Testis (tissue), 5 donors: ENCODE measurements at places on chromosomes 3 and 15.

DNA sequence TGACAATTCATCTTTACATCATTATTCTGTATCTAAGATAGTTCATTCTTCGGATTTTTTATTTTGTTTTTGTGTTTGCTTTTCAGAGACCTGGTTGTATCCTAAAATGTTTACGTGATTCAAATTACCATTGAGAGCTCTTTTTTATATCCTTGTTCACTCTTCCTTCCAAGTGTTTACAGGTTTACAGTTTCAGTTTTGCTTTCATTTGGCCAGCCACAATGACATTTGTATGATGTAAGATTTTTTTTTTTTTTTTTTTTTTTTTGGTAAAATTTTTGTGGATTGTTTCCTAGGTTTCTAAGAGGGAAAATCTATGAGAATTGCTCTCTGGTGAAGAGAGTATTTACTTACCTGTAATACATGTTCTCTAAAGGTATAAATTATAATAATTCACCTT lies 55.0 kb downstream of the SETD5 start:
- H3K27ac ChIP-seq = no peak overlapping the region
- DNase-seq = no peak
- no peaks in the 10 kb centered on the region for H3K27me3 ChIP-seq
- no peak overlapping the region for H3K4me3 ChIP-seq
- no peaks in the 10 kb centered on the region for H3K4me1 ChIP-seq

DNA sequence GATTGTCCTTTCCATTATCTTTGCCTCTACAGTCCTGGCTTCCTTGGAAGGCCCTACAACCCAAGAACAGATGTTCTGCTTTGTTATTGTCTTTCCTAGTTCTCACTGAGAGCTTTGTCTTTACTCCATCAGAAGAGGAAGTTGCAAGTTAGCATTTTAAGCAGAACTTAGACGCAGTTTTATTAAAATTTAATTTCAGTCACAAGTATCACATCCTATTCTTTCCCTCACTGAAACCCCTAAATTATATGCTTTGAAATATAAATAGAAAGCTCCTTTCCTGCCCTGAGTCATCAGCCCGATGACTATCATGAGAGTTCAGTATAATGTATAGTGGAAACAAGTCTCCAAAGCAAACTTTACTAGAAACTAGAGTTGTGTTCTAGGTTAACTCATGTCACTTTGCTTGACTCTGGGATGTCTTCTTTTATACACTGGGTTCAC lies 291.2 kb upstream of the RBMS3 start:
- no peak for DNase-seq
- no peaks in the 10 kb centered on the region for H3K36me3 ChIP-seq
- no peak overlapping the region for H3K4me3 ChIP-seq
- H3K4me1 ChIP-seq = no peaks in the 10 kb centered on the region
- no peak overlapping the region for H3K27ac ChIP-seq

- DNase-seq = no peak
- no peaks in the 10 kb centered on the region for H3K27me3 ChIP-seq
- peaks cover 13% of the 10 kb centered on the region for H3K4me1 ChIP-seq
These were observed 954 bp upstream of the DGKG start for GRCh38 chr3:186362988-186363387.

GRCh38 chr3:14375192-14375591 lies 27.2 kb upstream of the SLC6A6 start:
- no peak overlapping the region for H3K27ac ChIP-seq
- no peaks in the 10 kb centered on the region for H3K36me3 ChIP-seq
- peaks cover 16% of the 10 kb centered on the region for H3K4me1 ChIP-seq
- no peak for DNase-seq

DNA sequence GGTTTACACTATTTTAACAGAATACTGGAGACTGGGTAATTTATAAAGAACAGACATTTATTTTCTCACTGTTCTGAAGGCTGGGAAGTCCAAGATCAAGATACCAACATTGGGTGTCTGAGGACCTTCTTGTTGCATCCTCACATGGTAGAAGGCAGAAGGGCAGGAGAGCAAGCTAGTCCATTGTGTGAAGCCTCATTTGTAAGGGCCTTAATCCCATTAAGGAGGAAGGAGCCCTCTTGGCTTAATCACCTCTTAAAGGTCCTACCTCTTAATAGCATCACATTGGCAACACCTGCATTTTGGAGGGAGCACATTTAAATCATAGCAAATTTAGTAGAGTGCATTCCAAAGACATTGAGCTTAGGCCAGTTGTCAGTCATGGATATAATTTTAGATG lies 26.2 kb downstream of the UBE2Q2 start:
- no peak overlapping the region for H3K4me3 ChIP-seq
- no peaks in the 10 kb centered on the region for H3K36me3 ChIP-seq
- no peak for DNase-seq
- no peaks in the 10 kb centered on the region for H3K4me1 ChIP-seq

GRCh38 chr3:37761043-37761442 lies 100.6 kb upstream of the CTDSPL start:
- peaks cover 34% of the 10 kb centered on the region for H3K4me1 ChIP-seq
- no peak overlapping the region for H3K27ac ChIP-seq
- no peak overlapping the region for H3K4me3 ChIP-seq

DNA sequence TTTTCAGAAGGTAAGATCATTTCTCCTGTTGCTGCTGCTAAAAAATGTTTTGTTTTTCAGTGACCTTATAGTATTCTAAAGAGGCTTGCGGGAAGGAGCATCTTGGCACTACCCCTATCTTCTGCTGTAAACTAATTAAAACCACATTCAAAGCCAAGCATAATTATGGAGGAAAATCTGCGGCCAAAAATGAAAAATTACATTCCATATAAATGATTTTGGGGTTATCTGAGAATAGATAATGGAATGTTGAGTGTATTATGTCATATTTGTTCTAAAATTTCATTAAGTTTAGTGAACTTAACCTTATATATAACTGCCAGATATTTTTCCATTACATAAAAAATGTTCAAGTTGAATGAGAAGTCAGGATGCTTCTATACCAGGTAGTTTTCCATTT lies 170.4 kb upstream of the TMC3 start:
- H3K4me1 ChIP-seq = no peaks in the 10 kb centered on the region
- no peak for DNase-seq
- H3K27ac ChIP-seq = no peak overlapping the region
- no peaks in the 10 kb centered on the region for H3K36me3 ChIP-seq

DNA sequence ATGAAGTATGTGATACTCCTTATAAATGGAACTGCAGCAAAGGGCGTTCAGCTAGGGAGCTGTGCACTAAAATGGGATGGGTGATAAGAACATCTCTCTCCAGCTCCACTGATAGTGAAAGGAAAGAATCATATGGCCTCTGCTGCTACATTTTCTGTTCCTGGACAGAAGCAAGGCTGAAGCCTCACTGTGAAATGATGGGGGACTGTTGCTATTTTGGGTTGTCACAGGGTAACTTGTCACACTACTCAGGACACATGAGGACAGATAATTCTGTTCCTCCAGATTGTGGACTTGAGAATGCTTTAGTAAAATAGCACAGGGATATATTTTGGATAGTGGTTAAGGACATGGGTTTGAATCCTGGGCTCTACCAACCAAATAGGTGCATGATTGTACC lies 423.6 kb downstream of the FHIT start:
- no peak overlapping the region for H3K27ac ChIP-seq
- no peaks in the 10 kb centered on the region for H3K4me1 ChIP-seq
- no peaks in the 10 kb centered on the region for H3K27me3 ChIP-seq
- no peak overlapping the region for H3K4me3 ChIP-seq
- no peaks in the 10 kb centered on the region for H3K36me3 ChIP-seq

DNA sequence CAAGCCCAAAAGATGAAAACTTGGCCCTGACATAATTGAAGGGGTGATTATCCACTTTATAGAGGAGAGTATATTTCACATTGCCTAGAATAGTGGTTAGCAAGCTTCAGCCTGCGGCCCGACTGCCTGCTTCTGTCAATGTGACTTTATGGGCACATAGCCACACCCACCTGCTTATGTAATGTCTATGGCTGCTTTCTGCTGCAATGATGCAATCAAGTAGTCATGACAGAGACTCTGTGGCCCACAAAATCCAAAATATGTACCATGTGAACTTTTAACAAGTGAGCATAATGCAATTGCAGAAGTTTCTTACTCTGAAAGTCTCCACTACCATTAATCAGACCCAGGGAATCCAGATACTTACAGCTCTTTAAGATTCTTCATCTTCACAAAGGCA lies 103.1 kb downstream of the LRIG1 start:
- H3K36me3 ChIP-seq = no peaks in the 10 kb centered on the region
- DNase-seq = peak; percentile 3
- H3K4me3 ChIP-seq = no peak overlapping the region
- peaks cover 21% of the 10 kb centered on the region for H3K4me1 ChIP-seq
- H3K27ac ChIP-seq = no peak overlapping the region
- no peaks in the 10 kb centered on the region for H3K27me3 ChIP-seq

GRCh38 chr3:113454630-113455029 lies 13.3 kb upstream of the CFAP44 start:
- no peaks in the 10 kb centered on the region for H3K4me1 ChIP-seq
- no peak overlapping the region for H3K27ac ChIP-seq
- no peaks in the 10 kb centered on the region for H3K36me3 ChIP-seq
- no peak overlapping the region for H3K4me3 ChIP-seq

DNA sequence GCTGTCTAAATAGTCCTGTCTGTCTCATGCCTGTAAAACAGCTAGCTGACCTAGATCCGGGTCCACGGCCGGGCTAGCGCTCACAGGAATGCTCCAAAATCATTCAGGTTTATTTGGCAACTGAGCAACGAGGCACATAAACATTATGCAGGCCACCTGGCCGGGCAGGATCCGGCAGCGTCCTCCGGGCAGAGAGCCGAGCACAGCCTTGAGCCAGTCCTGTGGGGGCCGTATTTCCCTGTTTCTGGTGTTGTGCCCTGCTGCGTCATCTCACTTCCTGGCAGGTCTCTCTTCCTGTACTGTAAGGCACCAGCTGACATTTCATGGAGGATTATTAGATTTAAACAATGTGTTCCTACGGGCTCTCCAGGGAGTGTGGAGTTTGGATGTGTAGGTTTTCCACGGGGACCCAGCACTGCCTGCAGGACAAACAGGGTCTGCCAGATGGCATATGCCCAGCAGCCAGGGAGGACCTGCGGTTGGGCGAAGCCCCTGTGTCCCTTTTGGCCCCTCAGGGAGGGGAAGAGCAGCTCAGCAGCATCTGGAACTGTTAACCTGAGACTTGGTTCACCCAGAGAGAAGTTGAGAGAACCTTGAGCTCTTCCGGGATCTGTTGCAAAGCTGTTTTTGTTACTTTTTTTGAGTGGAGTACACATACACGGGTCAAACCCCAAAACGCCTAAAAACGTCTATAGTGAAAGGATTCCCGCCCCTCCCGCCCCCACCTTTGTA lies 16.6 kb upstream of the LRRK1 start:
- no peaks in the 10 kb centered on the region for H3K27me3 ChIP-seq
- H3K27ac ChIP-seq = peak overlapping the region; percentile 32
- DNase-seq = peak; percentile 83
- no peaks in the 10 kb centered on the region for H3K36me3 ChIP-seq

DNA sequence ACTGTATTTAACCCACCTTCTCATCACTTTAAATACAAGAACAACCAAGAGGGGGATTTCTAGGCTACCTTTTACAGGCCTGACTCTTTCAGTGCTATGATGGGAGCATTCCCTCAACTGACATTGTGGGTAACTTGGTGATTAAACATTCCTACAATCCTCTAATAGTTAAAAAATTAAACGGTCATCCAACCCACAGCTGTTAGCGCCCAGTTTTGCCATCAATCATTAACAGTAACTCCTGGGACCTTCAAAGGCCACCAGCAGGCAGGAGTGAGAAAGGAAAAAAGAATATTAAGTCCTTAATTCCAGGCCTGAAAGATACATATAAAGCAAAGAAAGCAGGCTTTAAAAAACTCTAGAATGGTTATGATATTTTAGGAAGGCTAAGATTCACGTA lies 512.1 kb downstream of the MAGI1 start:
- H3K27me3 ChIP-seq = no peaks in the 10 kb centered on the region
- DNase-seq = no peak

- DNase-seq = no peak
- no peak overlapping the region for H3K27ac ChIP-seq
- no peaks in the 10 kb centered on the region for H3K36me3 ChIP-seq
- no peaks in the 10 kb centered on the region for H3K27me3 ChIP-seq
- no peak overlapping the region for H3K4me3 ChIP-seq
These were observed 335.9 kb upstream of the SLCO3A1 start for GRCh38 chr15:91517491-91518200.

DNA sequence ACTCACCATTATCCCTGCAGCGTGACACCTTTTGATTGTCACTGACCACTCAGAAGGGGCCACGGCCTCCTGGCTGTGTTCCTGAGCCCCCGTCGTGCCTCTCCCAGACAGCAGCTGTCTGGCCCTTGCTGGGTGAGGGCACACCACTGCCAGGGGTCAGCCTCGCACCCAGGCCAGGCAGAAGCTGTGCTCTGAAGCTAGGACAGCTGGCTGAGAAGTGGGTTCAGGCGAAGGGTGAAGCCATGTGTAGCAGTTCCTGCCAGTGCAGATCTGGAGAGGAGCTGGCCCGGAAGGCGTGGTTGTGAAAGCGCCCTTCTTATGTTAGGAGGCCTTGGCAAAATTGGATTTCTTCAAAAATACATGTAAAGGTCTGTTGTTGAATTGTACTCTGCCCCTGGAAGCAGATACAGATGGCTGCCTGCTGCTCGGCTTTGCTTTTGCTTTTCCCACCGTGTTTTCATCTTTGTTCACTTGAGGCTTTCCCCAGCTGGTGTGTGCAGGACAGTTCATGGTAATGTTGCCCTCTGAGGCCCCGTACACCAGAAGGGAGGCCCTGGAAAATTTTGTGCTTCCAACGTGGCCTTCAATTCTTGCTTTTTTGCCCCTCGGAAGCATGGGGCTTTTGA lies 49.1 kb downstream of the KLHL25 start:
- peak; percentile 13 for DNase-seq
- peaks cover 19% of the 10 kb centered on the region for H3K4me1 ChIP-seq
- H3K36me3 ChIP-seq = no peaks in the 10 kb centered on the region
- no peak overlapping the region for H3K27ac ChIP-seq

- H3K27me3 ChIP-seq = no peaks in the 10 kb centered on the region
- peaks cover 51% of the 10 kb centered on the region for H3K4me1 ChIP-seq
- no peak for DNase-seq
- no peak overlapping the region for H3K4me3 ChIP-seq
- no peaks in the 10 kb centered on the region for H3K36me3 ChIP-seq
- H3K27ac ChIP-seq = peak overlapping the region; percentile 88
These were observed 3.6 kb downstream of the SLC51A start for GRCh38 chr3:196219970-196220311.

GRCh38 chr15:38702178-38702912 lies 137.7 kb upstream of the RASGRP1 start:
- H3K36me3 ChIP-seq = no peaks in the 10 kb centered on the region
- no peak overlapping the region for H3K27ac ChIP-seq

GRCh38 chr15:101088788-101089578 lies 162.9 kb downstream of the CHSY1 start:
- peaks cover 49% of the 10 kb centered on the region for H3K4me1 ChIP-seq
- peak overlapping the region; percentile 75 for H3K27ac ChIP-seq
- peak; percentile 82 for DNase-seq
- no peaks in the 10 kb centered on the region for H3K36me3 ChIP-seq
- peak overlapping the region; percentile 41 for H3K4me3 ChIP-seq
- H3K27me3 ChIP-seq = no peaks in the 10 kb centered on the region
